Lower leg skin (tissue), 4 donors: ENCODE measurements at places on chromosomes 3 and 15. TPM values are rescaled to one million over a fixed set of nuclear protein-coding genes. Genes with fewer than 3 reads are reported as not detected.

The CCDC50 gene
- total RNA-seq = 32.1 TPM

The TLNRD1 gene
- total RNA-seq = 15.0 TPM

The GCSAM gene
- total RNA-seq = 1.8 TPM

The NRROS gene
- total RNA-seq = 1.8 TPM

The PATL2 gene
- total RNA-seq = 0.34 TPM

The TM4SF18 gene
- 1.3 TPM for total RNA-seq

The PRSS50 gene
- 0.13 TPM for total RNA-seq

The LDHAL6B gene
- not detected for total RNA-seq

The ILDR1 gene
- 1.8 TPM for total RNA-seq

The BCHE gene
- 6.3 TPM for total RNA-seq

The P2RY1 gene
- 18.6 TPM for total RNA-seq

The LRTM1 gene
- total RNA-seq = not detected

- no peak for DNase-seq
Measured at GRCh38 chr3:22836131-22836530, 367.0 kb upstream of the UBE2E2 start.

DNA sequence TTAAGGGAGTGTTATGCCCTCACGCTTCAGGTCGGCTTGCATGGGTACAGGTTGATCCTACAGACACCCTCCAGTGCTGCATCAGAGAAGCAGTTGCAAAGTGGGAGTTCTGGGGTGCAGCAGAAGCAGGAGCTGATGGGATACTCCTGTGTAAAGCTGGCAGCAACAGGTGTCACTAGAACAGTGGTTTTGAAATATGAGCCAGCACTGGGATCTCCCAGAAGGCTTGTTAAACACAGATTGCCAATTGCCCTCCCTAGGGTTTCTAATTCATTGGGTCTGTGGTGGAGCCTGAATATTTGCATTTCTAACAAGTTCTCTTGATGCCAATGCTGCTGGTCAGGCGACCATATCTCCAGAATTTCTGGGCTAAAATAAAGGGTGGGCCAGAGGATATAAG lies 350.4 kb downstream of the CLSTN2 start:
- no peak for DNase-seq

DNA sequence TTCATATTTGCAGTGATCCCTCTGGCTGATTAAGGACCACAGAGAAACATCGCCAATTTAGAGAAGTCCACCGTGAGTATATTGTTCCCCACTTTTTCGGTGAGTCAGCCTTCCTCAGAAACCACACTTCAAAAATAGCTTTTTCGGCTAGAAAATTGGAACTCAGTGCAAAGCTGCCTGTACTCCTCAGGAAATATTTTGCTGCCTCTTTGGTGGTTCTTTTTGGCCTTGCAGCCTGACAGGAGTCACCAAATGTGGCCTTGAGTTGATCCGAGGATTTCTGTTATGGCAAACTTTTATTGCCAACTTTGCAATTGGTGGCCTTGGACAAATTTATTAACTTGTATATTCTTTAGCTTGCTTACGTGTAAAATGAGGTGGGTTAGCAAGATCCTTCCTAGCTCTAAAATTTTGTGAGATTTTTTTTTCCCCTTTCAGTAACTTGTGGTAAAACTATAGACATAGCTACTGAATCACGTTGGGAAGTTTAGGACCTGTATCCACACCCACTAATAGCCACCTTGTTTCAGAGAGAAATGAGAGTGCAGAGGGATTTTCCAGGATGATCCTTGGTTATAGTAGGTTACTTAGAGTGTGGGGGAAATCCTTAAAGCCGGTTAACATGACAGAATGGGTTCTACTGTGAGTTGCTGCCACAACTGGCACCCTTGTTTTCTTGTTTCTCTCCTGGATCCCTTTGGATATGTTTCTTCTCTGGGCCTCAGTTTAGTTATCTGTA lies 9.9 kb downstream of the ARL6IP5 start:
- DNase-seq = no peak

DNA sequence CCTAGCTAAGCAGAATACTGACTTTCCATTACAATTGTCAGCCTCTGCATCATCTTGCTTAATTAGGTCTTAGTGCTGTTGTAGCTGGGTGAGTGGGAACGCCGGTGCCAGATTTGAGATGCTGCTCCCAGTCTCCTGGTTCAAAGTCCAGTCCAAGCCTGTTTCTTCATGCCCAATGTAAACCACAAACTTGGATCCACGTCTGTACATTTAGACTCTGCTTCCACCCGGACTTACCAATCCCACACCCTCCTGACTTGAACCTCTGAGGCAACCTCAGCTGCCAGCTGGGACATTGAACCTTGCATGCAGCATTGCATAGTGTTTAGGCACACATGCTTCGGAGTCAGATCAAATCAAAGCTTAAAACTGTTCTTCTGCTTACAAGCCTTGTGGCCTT lies 43.0 kb downstream of the BCL2L10 start:
- no peak for DNase-seq

DNA sequence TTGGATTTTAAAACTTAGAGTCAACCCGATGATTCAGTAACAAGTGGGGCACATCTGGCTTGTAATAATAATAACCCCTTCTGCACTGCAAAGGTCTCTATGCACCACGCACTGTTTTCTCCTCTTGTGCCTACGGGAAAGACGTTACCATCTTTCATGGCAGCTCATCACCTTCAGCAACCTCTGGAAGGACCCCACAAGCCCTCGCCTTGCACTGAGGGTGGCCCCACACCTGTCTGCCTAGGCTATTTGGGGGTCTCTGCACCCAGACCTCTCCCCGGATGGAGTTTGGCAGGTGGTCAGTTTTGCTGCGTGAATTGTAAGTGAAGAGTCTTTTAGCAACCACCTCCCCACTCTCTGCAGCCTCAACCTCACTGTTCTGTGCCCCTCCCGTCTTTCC lies 138.6 kb upstream of the MEF2A start:
- peak; percentile 52 for DNase-seq

DNA sequence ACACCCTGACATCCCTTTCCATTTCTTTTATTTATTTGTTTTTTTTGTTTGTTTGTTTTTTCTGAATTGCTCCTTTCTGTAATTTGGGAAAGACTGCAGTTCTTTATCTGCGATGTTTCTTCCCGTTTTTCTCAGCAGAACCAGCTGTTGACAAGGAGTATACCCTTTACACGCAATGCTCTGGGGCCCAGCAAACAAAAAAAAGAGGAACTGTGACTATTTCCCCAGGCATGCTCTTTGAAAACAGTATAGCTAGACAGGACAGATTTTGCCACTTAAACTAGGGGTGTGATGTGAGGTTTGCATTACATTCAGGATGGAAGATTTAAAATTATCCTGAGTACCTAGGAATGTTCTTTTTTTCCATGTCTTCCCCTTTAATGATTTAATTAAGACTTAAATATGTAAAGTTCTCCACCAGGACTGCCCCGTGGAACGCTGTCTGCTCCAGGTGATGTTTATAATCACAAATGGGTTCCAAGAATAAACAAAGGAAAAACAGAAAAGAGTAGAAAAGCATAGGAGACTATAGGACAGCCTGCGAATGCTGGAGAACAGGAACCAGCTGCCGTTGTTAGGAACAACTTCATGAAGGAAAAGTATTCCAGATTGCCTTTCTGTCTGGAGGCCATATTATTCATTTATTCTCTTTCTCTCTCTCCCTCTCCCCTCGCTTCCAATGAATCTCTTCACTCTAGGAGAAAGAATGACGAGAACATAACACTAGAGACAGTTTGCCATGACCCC lies 43.3 kb downstream of the TGFBR2 start:
- no peak for DNase-seq

DNA sequence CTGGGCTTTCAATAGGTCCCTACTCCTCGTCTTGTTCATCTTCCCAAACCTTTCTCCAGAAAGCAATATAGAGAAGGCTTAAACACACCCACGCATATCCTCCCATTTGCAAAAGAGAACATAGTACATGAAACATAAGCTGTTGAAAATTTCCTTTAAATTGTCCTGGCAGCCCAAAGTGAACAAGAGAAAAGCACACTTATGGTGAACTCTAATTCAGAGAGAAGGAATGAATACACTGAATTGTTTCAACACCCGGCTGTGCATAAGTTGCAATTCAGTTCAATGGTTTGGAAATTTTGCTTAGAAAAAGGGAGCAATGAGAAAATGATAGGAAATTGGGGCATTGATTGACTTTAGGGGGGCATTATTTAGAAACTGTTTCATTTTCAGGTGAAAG lies 202.6 kb downstream of the TIGIT start:
- no peak for DNase-seq

- DNase-seq = no peak
Measured at GRCh38 chr3:80771085-80771484, 990.4 kb downstream of the GBE1 start.

GRCh38 chr3:187069857-187070516 lies 69.3 kb downstream of the RPL39L start:
- DNase-seq = no peak

DNA sequence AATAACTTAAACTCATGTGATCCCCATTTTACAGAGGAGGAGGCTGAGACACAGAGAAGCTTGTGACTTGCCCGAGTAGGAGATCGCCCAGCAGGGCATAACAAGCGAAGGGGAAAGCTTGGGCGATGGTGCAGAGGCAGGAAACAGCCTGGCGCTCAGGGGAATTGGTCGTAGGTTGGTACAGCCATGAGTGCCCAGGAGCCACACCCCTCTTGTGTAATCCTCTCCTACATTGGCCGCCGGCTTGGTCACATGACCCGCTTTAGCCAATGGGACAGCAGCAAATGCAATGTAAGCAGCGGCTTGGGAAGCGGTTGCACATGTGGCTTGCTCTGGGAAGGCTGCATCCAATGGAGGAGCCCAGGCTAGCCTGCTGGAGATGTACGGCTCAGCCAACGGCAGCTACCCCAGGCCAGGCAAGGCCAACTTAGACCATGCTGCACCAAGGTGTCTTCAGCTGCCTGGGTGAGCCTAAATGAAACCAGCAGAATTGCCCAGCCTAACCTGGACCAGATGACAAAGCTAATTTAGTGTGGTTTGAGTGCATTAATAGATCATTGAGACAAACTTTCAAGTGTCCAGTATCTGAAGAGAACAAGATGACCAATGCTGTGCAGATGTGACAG lies 50.3 kb upstream of the SLC6A6 start:
- DNase-seq = no peak

GRCh38 chr3:57598765-57599360 lies 1.7 kb upstream of the ARF4 start:
- no peak for DNase-seq

GRCh38 chr3:122793568-122794416 lies at the start of gene HSPBAP1:
Gene HSPBAP1, minus strand, starts transcription at chr3:122793831. Its CDS starts 151 bp downstream, at chr3:122793680.
- DNase-seq = peak; percentile 99

- no peak for DNase-seq
Measured at GRCh38 chr3:127689266-127689860, 16.6 kb downstream of the ABTB1 start.

DNA sequence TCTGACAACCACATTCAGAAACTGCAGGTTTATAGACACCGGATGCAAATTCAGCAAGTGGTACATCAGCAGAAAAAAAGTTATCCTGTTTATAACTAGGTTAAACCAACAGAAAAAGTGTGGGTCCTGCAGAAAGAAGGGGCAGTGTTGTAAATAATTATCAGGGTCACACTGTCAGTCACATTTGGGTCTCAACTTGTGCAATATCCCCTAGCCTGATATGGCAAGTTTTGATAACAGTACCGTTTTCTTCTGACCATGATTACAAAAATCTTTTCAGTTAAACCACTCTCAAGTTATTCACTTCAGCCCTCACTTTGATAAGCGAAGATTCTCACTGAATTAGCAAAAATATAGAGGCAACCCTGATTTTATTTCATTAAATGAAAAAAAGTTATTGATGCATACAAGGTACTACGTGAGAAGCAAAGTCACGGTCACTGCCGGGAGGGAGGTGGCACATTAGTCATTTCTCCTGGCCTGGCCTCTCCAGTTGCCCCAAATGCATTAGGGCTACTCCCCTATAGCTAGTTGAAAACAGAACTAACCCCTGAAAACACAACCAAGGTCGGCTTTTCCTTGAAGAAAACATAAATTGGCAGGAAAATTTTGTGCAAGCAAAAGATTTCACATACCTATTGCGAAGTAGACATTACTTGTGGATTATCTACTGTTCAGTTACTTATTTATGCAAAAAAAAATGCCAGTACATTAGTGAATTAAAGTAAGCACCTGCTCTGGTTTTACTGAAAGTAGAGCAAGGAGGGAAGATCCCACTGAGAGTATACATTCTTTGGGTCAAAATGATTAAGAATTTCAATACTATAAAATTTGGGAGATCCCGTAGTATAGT lies 28.6 kb downstream of the IL5RA start:
- no peak for DNase-seq

GRCh38 chr15:74680456-74680855 lies 15.4 kb downstream of the EDC3 start:
- DNase-seq = no peak

- no peak for DNase-seq
Measured at GRCh38 chr3:11198495-11198894, 44.2 kb downstream of the HRH1 start.
